CD8-positive, alpha-beta T cell (primary cell): ENCODE measurements at places on chromosomes 7 and 10.

GRCh38 chr10:110973400-110973799 lies 54.0 kb downstream of the SHOC2 start:
- no peak for DNase-seq

DNA sequence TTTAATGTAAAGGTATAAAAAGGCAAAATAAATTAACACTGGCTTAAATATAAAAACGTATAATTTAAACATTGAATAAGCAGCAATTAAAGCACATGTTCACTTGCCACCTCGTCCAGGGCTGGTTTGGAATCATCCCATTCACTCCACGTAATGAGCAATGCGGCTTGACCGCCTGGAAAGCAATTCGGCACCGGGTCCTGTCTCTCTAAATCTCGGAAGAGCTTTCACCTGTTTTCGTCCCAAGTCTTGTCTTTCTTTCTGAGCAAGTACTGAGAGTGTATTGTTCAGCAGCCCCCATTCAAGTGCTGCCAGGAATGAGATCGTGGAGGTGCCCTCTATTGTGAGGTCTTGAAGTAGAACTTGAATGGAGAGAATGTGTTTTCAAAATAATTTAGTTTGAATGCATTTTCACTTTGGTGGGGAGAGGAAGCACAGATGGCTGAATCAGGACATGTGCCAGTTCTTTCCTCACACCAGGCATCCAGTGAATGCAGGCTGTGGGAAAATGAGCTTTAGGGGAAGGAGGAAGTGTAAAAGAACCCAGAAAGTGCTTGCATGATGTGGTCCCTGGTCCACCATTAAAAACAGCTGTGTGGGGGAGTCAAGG lies 515.2 kb downstream of the REEP3 start:
- DNase-seq, result no peak

DNA sequence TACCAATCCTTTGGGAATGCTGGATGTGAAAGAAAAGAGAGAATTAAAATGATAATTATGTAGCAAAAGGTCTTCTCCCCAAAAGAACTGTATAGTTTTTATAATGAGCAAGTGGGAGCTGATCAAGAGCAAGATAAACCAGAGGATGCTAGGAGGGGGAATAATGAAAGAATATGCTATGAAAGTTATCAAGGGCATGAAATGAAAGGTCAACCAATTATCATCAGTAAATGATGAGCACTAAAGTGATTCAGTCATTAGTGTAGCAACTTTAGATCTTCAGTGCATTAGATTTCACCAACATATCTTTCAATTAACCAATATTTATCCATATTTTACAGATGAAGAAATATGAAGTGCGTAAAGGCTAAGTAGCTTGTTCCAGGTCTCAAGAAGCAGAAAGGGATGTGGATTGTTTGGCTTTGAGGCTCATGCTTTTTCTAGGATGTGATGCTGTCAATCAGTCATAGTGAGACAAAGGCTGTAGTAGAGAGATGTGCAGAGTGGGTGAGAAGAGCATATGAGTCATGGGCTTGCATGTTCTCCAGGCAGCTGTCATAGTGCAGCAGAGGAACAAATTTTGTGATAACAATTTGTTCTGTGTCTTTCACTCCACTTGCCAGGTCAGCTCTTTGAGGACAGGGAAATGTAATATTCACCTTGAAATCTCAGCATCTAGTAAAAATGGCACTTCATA lies 5.7 kb upstream of the OR2F2 start:
- no peak for DNase-seq

GRCh38 chr7:2295936-2296620 lies 18.2 kb downstream of the SNX8 start:
- DNase-seq, result no peak

DNA sequence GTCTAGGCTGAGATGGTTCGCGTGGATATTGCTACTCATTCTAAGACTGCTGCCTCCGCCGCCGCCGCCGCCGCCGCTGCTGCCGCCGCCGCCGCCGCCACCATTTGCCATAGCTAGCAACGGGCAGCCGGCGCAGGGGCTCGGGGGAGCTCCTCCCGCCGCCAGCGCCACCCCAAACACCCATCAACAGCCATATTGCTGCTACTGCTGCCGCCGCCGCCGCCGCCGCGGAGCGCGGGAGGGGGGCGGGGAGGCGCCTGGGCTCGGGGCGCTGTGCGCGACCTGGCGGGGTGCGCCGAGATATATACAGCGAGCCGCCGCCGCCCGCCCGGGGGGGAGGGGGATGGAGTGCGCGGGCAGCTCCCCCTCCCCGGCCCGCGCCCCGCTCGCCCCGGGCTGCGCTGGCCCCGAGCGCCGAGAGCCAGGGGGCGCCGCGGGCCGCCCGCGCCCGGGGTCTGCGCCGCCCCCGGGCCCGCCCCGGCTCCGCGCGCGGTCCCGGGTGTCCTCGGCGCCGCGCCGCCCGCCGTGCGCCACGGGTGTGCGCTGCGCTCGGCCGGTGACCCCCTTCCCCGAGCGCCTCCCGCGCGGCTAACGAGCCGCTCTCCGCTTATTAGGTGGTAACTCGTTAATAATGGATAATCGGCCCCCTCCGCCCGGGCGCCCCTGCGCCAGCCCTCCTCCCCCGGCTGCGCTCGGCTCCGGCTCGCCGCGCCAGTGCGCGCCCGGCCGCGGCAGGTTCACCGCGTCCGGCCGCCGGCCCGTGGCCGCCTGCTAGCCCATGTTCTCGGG lies at the start of gene KCNMA1:
TSS of gene KCNMA1 (minus strand) at position 277 of the 789 bp plus-strand sequence.
- no peak for DNase-seq
